SW480 (cell line): ENCODE measurements at places on chromosomes 7 and 10.

DNA sequence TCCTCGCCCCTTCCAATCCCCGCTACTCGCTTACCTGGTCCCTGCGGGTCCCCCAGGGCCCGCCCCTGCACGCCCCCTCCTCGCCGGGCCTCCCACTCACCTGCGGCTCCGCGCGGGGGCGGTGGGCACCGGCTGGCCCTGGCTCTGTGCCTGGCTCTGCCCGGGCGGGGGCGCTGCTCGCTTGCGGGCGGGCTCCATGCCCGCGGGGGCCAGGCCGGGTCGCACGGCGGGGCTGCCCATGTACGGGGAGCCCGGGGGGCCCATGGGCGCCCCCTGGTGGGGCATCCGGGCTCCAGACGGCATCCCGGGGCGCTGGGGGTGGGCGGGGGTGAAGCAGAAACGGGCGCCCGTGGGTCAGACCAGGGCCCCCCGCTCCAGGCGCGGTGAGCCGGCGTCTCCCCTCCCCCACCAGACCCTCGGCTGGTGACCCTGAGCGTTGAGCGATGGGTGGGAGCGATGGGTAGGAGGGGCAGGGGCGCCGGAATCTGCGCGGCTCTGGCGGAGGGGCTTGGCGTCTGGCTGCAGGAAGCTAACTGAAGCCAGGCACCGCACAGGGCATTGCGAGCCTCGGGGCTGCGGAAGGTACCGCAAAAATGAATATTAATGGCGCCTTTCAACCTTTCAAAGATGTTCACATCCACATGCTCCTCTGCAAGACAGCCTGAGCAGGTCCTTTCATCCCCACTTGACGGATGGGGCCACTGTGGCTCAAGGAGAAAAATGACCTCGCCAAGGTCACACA lies 3.0 kb downstream of the SMARCD3 start:
- DNase-seq, result no peak

DNA sequence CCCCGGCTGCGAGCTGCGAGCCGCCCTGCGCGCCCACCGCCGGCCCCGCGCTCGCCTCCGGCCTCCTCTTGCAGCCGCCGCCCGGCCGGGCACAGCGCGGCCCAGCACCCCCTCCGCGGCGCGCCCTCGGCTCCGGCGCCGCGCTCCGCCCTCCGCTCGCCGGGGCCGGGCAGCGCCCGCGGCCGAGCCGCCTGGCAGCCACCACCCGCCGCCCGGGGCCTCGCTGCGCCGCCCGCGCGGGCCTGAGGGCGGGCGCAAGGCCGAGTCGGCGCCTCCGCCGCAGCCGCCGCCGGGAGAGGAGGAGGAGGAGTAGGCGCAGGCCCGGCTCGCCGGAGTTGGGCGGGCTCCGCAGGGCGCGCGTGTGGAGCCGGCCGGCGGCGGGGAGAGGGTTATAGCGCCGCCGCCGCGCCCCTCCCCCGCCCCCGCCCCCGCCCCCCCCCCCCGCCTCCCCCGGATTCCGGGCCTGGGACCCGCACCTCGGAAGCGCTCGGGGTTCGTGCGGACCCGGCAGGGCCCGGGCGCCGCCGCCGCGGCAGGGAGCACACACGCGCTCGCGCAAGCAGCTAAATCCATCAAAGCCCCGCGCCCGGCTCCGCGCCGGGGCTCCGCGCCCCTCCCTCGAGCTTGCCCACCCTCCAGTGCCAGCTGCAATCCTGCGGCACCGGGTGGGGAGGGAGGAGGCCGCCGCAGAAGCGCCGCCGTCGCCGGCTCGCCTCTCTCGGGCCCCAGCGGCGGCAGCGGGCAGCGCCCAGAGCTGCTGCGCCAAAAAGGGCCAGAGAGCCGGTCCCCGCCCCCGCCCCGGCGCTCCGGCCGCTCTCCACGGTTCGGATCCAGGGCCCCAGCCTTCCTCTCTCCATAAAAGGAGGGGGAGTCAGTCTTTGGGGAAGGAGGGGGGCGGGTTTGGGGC lies at the start of gene PDGFA:
TSS of gene PDGFA (minus strand) at position 363 of the 907 bp plus-strand sequence. CDS start 845 bp downstream, outside the sequence.
- peak; percentile 92 for DNase-seq

GRCh38 chr10:30134171-30134945 lies 75.0 kb upstream of the JCAD start:
- no peak for DNase-seq

DNA sequence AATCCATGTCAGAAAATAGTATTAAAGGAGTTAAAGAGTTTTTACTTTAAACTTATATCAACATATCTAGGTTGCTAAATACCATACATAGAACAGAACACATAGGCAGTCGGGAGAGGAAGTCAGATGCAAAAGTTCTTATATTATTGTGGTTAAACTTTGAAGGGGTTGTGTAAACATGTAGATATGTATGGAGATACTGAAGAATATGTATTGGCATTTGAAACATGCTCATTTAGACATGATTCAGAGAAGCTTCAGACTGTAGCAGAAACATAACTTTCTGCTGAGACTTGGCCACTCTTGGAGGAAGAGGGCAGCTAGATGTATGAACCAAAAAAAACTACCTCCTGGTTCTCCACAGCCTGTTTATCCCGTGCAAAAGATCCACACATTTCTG lies 103.5 kb upstream of the FERD3L start:
- DNase-seq, result no peak

- DNase-seq, result no peak
These were observed 102.7 kb upstream of the PCDH15 start for GRCh38 chr10:54903745-54904144.

- DNase-seq, result no peak
These were observed 41.0 kb downstream of the TSPAN15 start for GRCh38 chr10:69492091-69492745.

GRCh38 chr10:97481071-97481470 lies 17.2 kb downstream of the MMS19 start:
- no peak for DNase-seq

DNA sequence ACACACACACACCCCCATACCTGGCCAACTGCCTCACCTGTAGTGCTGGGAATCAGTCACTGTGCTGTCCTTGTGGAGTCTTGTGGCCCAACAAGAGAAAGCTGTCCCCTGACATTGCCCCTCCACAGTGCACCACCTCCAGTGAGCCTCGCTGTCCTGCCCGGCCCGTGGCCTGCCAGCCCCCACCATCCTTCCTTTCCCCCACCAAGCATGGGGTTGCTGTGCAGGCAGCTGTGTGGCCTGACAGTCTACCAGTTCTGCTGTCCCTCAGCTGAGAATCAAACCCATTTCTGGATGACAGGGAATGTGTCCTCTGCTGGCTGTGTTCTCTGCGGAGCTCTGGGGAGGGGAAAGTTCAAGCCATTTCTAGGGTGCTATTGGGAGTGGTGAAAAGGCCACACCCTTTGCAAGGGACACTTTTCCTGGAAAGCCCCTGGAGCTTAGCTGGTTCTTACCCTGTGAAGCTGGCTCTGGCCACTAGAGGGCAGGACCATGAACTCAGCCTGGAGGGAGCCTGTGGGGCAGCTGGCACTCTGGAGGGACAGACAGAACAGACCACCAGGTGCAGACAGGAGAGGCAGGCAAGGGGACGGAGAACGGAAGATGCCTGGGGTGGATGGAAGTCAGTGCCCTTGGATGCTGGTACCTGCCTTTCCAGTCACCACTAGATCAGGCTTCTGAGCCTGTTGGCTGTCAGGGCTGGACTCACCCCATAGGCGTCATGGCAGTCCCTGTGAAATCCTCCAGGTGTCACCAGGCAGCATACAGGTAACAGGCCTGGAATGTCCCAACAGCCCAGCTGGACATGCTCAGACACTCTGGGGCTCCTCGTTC lies 10.5 kb upstream of the MTPAP start:
- DNase-seq, result peak; percentile 86

GRCh38 chr7:78562191-78562590 lies 763.6 kb downstream of the PHTF2 start:
- DNase-seq, result no peak

DNA sequence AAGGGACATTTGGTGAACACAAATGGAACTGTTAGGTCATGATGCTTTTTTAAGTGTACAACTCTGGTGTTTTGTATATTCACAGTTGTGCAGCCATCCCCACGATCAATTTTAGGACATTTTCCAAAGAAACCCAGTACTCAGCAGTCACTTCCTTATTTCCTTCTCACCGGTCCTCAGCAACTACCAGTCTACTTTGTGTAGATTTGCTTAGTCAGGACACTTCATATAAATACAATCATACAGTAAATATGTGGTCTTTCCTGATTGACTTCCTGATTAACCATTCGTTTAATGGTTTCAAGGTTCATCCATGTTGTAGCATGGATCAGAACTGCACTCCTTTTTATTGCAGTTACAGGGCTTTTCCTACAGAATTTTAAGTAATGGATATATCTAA lies 14.4 kb downstream of the SGPL1 start:
- DNase-seq, result no peak

DNA sequence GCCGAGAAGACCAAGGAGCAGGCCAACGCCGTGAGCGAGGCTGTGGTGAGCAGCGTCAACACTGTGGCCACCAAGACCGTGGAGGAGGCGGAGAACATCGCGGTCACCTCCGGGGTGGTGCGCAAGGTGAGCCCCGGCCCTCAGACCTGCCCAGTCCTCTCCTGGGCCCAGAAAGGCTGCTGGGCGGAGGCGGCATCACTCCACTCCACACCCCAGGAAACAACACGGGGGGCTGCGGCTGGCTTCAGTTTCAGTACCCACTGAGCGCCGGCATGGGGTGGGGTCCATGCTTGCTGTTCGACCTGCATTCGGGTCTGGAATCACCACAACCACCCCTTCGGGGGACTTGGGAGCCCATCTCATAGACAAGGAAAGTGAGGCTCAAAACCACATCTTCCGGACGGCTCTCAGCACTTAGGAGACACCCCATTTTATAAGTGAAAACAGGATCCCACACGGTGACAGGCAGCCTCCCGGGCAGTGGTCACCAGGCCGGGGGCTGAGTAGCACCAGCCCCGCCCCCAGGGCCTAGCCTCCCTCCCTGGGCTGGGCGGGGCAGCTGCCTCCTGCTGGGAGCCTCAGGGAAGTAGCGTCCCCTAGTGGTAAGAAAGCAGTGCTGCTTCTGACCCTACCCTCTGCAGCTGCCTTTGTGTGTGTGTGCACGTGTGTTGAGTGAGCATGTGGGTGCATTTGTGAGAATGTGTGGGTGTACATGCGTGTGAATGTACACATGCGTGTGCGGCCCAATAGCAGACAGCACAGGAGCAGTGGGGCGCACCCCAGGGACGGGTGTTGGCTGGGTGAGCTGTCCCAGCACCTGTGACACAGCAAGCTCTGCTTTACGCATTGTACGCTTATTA lies 1.8 kb downstream of the SNCG start:
- DNase-seq, result peak; percentile 58

- no peak for DNase-seq
These were observed 29.9 kb downstream of the KAZALD1 start for GRCh38 chr10:101091546-101092290.

DNA sequence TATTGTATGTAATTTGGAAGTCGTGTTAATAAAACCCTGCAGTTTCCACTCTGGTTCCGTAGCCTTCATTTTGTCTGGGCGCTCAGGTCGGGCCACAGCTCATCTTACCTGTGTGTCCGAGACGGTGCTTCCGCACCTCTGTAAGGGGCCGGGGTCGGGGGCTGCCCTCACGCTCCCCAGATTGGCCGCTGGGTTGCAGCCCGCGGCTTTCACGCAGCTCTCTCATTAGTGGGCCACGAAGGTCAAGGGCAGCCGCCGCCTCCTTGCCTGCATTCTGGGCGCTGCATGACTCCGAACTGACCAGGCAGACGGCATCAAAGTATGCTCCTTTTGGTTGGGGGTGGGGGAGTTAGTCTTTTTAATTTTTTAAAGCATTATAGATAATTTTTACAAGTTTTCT lies 30.8 kb downstream of the SHH start:
- no peak for DNase-seq

GRCh38 chr7:29851487-29851886 lies 45.2 kb downstream of the WIPF3 start:
- DNase-seq, result no peak
